Ascending aorta (tissue), 2 donors: ENCODE measurements at places on chromosomes 6 and 20.

DNA sequence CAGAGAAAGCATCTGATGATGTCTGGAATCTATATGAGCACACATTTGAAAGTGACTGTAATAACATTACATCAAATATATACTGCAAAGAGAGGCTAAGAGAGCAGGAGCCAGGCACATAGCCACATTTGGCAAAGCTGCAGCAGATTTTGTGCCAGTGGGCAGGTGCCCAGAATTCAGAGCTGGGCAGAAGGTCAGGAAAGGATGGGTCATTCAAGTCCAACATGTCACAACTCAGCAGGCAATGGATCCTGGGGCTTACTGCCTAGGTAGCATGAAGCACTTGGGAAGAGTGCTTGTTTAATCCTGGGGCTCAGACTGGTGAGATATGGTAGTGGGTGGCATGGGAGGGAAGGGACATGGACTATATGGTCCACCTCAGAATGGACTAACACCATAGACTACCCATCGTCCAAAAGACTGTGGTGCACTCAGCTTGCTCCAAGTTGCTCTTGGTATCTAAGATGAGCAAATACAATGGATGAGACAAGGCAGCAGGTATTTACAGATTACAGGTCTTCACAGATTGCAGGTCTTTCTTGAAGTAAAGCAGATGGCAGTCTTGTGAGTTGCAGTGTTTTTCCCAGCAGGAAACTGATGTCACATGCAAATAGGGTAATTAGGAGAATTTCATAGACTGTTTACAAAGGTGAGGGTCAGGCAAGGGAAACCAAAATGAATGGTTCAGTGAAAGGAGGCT lies 31.2 kb upstream of the SHLD1 start:
- no peak for DNase-seq

DNA sequence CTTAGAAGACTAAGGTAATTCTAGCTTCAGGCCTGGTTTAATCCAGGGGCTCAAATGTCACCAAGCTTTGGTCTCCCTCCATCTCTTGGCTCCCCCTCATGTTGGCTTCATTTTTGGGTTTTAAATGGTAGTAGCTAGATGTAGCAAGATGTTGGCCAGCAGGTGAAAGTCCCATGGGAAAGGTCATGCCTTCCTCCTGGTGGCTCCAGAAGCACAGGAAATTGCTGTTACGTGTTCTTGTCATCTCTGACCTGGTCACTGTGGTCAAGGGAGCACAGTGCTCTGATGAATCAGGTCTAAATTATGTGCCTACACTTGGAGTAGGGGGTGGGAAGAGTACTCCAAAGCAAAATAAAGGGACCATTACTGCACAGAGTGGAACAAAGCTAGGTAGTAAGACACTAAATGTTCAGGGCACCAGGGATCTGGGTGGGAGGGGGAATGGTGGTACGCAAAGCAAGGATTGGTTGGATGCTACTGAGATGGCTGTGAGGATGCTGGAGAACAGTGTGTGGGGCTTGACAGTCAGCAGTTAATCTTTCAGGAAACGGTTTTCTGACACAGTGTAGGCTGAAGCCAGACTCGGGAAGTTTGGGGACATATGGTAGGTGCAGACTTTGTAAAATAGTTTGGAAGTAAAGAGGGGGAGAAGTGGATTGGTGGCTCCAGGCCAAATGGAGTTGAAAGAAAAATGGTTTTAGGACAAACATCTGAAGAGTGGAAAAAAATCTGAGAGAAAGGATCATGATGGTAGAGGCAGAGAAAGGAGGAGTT lies 30.1 kb downstream of the CDS2 start:
- no peak for DNase-seq

DNA sequence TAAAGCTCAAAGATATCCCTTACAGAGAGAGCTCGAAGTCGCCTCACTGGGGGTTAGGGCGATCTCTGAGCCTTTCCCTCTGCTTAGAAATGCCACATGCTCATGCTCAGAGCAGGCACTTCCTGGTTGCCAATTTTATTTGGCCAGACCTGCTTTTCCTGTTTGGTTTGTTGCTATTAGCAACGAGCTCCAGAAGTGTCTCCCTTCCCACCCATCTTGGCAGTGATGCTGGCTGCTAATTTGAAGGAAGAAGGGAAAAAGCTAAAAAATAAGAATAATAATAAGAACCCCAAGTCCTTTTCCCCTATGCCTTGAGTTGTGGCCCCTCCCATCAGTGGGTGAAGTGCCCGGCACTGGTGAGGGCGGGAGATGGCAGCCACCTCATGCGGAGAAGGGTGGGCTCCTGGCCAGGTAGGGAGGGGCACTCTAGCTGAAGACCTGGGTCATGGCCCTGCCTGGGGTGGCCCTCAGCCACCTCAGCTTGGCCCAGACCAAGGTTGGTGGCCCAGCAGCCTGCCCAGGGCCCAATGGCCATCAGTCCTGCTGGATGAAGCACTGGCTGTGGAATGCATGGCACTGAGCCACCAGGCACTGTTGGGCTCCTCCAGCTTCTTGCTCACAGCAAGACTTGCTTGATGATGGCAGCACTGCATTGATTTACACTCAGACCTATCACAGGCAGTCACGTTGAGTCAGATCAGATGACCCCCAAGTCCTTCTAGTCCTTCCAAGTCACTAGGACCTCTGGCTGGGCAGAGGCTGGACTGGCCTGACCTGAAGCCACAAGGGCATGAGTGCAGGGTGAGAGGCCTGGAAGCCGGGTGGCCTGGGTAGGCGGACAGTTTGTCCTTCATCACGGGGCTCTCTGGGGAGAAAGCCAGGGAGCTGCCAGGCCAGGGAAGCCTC lies 79.0 kb downstream of the SYNJ2 start:
- peak; percentile 78 for DNase-seq

DNA sequence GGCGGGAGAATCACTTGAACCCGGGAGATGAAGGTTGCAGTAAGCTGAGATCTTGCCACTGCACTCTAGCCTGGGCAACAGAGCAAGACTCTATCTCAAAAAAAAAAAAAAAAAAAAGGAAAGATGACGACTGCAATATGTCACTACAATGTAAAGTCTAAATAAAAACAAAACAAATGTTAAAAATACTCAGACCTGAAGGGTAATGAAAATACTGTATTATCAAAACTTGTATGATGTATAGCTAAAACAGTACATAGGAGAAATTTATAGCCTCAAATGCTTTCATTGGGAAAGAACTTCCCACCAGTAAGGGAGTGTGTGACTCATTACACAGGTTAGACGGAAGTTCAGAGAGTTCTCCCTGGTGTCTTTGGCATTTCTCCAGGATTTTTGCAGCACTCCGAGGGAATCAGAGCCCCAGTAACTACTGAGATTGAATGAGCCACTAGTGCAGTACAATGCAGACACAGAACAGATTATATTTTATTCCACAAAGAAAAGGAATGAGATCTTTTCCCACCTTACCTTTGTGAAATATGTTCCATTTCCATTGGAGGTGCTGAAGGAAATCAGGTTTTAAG lies 12.5 kb upstream of the RALGAPB start:
- DNase-seq, result no peak

DNA sequence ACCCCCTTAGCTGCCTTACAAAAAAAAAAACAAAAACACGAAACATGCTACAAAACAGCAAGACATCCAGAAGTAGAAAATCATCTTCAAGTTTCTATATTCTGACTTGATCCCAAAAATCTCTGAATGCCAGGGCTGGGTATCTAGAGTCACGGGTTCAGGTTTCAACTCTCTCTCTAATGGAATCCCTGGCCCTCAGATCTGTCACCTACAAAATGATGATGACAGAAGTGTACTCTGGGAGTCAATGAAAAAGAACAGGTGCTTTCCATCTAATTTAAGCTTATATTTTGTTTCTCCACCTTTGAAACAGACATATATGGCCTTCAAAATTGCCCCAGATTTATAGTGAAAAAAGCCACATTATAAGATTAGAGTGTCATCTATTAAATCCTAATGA lies 18.3 kb downstream of the RTN4IP1 start:
- no peak for DNase-seq
